Activated T-cell treated with anti-CD3 and anti-CD28 coated beads for 4 hours (primary cell): ENCODE measurements at places on chromosomes 2 and 18.

DNA sequence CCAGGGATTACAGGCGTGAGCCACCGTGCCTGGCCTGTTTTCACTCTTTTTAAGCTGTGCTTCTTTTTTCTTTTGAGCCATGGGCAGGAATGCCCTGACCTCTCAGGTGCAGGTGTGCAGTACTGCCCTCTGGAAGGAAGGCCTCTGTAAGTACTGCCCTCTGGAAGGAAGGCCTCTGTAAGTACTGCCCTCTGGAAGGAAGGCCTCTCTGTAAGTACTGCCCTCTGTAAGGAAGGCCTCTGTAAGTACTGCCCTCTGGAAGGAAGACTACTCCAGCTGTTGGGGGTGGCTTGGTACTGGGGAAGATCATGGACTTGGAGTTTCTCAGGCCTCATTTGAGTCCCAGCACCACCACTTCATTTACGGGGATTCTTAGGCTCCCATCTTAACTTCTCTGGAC, 248.5 kb upstream of the ID2 start:
- no peak for DNase-seq

DNA sequence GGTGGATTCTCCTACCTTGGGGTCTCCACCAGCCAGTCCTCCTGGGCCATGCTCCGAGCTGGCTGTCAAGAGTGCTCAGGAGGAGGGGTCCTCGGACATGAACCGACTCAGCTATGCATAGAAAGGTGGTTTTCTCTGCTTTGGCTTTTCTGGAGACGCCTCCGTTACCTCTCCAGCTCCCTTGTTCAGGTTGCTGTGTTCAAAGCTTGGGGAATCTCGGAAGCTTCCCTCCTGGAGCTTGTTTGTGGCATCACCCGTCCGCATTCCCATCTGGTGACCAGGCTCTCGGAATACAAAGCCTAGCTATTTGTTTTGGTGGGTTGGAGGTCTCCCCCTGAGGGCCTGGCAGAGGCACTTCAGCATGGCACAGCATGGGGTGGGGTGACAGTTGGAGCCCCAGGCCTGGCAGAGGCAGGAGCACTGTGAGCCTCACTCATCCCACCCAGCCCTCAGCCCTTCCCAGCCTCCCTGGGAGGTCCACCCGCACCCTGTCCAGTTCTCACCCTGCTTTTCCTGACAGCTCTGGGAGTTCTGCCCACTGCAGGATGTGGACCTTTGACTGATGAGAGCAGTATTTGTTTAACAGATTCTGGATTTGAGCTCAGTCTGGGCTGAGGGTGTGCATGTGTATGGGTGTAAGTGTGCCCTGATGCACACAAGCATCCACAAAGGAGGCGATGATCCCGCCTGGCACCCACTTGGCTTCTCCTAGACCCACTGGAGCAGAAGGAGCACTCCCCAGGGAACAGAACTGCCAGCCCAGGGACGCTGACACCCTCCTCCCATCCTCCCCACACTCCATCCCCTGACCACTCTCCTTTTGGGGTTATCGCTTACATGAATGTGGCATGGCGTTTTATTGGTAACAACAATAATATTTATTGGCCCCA, 107.3 kb upstream of the HS6ST1 start:
- DNase-seq, result no peak

GRCh38 chr18:49625021-49625691, 63.3 kb downstream of the LIPG start:
- DNase-seq, result no peak

DNA sequence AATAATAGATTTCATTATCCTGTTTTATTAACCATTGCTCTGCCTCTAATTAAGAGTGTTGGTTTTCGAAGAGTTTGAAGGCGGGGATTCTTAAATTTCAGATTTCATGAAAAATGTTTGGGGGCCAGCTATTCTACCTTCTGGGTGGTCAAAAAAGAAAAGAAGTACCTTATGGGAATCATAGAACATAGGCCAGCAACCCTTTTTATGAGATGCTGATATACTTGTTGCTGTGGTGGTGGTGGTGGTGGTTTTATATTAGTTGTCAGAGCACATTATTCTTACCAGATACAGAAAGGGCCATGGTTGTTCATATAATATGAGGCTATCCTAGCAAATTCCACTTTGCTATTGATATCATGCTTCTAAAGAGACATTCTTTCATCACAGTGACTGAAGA, 4.4 kb downstream of the ANKRD12 start:
- DNase-seq, result no peak

DNA sequence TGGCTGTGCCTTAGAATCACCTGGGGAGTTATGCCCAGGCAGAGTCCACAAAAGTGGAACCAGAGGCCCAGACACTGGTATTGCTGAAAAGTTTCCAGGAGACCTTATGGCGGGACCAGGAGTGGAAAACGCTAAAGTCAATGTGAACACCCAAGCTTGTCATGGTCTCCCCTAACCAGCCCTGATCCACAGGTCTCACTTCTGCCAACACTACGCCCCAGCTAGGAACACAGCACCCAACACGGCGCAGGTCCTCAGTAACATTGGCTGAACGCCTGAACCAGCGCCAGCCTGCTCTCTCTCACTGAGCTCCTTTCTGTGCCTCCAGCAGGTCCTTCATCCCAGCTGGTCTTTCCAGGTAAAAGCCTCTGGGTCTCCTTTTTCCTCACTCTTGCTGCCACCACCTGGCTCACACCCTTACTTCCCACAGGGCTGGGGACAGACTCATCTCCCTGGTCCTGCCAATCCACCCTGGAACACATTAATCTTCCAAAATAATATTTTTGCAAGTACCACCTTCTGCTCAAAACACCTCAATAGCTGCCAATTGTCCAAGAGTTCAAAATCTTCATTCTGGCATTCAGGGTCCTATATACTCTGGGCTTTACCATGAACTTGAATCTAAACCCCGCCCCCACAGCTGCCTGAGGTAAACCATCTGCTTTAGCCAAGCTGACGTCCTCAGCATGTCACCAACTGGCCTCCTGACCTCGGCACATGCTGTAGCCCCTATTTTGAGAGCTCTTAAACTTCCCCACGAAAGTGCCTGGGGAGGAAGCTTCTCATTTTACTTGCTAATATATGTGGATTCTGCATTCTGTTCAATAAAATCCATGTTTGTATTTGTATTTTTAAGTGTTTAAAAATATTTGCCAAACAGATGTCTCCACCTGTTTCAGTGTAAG, 34.6 kb downstream of the ADCY3 start:
- DNase-seq, result no peak

DNA sequence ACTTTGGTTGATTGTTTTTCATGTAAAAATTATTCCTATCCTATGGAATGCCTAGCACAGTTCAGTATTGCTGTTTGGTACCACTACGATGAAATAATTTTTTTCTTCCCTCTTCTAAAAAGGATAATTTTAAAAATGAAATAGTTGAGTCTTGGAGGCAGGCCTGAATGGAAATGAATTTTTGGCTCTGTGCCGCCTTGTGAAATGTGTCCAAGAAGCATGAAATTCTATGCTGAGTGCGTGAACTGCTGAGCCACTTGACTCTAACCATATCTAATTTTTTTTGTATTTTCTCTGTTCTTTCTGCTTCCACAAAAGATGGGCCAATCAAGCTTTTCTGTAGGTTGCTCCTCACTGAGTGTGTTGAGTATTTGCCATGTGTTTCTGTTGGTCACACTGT, 95.0 kb downstream of the PRPF40A start:
- DNase-seq, result no peak

- DNase-seq, result no peak
Observed at GRCh38 chr2:71101656-71102055, 28.4 kb downstream of the MCEE start.

GRCh38 chr2:16691261-16691660, 25.6 kb upstream of the CYRIA start:
- no peak for DNase-seq

GRCh38 chr2:161063946-161064306, 96.3 kb upstream of the TANK start:
- DNase-seq, result no peak

DNA sequence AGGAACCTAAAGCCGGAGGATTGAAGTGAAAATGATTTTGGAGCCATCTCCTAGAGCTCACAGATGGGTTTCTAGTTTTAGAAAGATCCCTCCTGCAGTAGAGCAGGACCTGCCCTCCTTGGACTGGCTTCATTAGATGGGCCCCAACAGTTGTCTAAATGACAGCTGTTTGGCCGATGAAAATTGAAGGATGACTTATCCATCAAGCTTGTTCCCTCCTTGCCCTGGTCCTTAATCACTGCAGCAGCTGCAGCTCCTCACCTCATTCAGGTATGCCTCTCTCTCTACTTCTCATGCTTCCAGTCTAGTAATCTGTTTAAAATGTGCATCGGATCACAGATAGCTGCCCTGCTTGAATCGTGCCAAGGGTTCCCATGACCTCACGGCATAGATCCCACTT, 677.6 kb downstream of the BCL11A start:
- DNase-seq, result no peak

DNA sequence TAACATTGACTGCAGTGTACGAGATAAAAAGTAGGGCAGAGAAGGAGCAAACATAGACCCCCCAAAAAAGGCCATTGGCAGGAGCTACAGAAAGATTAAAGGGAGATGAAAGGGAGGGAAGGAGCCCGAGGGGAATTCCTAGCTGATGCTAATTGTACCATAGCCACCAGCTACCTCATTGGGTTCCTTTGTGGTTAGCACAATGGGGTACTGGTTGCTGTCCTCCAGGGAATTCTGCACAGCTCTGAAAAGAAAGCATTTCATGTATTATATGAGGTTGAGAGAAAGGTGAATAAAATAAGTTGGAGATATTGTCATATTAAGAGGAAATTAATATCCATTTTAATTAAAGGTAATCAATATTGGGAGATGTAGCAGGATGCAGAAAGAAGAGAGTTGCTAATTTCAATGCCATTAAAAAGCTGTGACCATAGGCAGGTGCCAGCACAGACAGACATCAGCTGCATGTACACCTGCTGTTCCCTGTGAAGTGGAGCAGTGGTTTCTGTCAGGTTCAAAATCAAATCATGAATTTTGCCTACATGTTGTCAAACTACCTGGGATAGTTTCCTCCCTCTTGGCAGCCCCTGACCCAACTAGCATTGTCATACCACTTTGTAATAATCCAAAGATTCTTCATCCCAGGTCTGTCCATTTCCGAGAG, 185.4 kb upstream of the DLGAP1 start:
- no peak for DNase-seq

- no peak for DNase-seq
Observed at GRCh38 chr2:174334781-174335251, at the start of gene SP9. SP9 (plus strand) TSS chr2:174334954; CDS start chr2:174335093, 139 bp downstream.

- no peak for DNase-seq
Observed at GRCh38 chr18:58105206-58105887, 61.3 kb downstream of the NEDD4L start.

DNA sequence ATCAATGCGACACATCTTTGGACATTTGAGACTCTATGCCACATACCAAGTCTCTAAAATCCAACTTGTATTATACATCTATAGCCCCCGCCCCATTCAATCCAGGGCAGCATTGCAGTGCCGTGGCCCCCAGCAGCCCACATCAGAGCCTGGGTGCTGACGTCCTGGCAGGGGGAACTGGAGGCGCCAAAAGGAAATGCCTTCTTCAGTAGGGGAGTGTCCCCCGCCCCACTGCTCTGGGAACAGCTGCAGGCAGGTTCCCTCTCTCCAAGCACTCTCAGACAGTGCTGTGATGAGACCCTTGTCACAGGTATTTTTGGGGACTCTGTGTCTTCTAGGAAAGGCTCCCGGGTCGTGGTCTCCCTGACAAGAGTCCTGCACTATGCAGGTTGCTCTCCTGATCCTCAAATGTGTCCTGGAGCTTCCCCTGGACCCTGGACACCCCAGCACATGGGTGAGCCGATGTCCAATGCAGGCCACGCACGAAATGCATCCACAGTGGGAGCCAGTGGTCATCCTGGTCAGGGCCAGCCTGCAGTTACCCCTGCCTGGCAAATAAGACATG, 188.7 kb downstream of the RTP5 start:
- DNase-seq, result no peak

DNA sequence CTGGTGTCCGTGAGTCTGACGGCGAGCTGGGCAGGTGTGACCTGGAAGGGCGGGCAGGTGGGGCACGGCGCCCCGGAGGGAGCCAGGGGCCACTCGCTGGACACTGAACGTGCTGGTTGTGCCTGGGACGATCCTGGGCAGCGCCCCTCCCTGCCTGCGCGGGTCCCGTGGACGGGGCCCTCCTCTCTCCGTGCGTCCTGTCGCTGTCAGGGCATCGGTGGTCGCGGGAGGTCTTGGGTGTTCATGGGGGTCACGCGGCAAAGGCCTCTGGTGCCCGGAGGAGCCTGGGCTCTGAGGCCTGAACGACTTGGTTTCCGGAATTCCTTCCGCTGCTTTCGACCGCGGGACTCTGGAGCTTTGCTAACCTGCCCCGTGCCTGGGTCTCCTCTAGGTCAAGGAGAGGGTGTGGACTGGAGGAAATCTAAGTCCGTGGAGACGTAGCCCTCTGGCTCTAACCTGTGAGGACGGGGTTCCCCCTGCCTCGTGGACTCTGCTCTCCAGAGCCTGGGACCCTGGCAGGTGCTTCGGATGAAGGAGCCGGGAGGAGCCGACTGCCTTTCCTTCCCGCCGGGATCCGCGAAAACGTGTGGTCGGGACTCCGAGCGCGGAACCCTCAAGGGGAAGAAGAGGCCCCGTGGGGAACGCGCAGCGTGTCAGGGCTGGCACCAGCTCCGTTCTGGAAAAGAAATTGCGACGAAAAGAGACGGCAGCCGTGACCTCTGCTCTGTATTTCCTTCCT, 14.7 kb downstream of the SOX11 start:
- DNase-seq, result no peak

GRCh38 chr2:148756292-148756975, 111.9 kb downstream of the EPC2 start:
- DNase-seq, result no peak

DNA sequence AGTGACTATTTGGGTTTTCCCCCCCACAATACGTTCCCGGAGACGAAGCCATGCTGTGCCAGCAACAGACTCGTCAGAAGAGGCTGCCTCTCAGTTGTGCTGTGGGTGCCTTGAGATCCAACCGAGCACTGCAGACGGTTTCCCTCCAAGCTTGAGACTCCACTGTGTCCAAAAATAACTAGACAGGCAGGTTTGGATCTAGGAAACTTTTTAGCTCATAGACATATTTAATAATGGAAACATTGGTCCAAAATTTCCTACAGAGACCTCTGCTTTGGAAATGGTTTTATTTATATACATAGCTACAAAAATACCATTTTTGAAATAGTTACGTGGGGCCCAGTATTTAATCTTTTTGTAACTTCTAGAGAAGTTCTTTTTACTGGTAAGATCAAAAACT, 63.1 kb upstream of the SPATS2L start:
- DNase-seq, result no peak

GRCh38 chr2:15633043-15633970, 41.6 kb downstream of the DDX1 start:
- no peak for DNase-seq

DNA sequence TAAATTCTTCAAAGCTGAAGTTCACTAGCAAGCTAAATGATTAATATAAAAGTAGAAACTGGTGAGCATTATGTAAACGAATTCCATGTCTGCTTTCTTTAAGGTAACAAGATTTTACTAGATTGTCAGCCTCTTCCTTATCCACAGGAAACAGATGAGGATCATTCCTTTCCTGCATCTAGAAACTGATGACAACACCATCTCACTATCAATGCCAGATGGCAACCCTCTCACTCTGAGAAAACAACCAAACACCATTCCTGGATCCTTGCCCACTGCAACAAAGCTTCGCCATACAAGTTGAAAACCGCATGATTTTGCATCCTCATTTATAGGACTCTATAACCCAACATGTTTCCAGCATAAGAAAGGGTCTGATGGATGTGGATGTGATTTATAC, 122.9 kb downstream of the ZNF521 start:
- DNase-seq, result no peak
